ENCODE measurements at places on chromosomes 2 and 18.

GRCh38 chr2:177983183-177983788 is 89.3 kb downstream of the PDE11A start:
- DNase-seq: peak; percentile 16

DNA sequence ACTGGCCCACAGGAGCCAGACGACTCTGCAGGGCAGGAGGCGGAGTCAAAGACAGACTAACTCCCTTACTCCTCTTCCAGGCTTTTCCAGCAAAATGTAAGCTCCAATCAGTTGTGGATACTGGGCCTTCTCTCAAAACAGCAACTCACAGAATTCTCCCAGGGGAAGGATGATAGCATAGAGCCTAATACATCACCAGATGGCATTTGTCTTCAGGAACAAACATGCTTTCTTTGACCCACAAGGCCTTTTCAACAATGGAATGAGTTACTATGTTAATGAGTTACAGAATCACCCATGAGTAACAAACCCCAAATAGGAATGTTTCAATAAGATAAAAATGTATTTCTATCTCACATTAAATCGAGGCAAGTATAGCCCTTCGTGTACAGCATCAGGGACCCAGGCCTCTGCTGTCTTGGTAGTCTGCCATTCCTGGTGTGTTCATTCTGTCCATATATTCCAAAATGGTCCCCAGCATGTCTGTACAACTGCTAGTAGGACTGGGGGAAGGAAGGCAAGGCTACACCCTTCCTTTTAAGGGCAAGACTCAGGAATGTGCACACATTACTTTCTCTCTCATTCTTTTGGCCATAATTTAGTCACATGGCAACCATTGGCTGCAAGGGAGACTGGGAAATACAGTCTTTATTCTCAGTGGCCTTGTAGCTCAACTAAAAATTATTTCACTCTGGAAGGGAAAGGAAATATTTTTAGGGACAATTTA is 76.4 kb downstream of the BOD1L2 start:
- no peak for DNase-seq

DNA sequence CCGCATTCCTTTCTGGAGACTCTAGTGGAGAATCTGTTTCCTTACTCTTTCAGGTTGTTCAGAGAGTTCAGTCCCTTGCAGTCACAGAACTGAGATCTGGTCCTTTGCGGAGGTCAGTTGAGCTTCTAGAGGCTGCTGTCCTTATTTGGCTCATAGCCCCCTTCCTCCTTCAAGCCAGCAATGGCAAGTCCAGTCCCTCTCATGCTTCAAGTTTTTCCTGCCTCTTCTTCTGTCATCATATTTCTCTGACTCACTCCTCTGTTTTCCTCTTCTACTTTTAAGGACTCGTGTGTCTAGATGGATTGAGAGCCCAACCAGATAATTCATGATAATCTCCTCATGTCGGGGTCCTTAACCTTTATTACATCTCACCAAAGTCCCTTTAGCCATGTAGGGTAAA is 173.5 kb upstream of the FOSL2 start:
- DNase-seq: no peak

DNA sequence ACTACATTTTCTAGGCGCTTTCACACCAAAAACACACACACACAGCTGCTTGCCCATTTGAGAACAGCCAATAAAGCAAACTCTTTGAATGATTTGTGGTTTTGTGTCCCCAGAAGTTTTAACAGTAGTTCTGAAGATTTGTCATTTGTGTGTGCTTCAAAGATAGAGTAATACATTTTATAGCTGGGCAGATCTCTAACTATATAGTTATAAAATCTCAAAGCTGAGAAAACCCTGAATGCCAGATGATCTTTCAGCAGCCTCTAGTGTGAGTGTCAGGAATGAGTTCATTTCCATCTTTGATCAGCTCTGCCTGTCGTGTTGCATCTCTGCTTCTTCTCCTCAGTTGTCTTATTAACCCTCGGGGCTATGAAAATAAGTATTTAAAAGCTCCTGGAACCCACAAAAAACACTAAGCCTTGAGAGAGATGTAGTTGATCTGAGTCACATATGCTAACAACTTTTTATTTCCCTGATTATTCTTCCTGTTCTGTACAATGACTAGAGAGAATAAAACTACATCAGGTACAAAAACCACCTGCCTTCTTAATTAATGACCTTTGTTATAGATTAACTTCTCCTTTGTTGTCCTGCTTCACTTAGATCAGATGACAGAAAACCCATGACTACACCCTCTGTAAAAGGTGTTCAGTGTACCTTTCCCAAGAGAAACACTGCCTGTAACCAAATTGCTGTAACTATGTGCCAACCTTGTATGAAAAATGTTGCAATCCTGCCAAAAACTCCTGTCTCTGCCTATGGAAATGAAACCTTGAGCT is 30.0 kb upstream of the SLC3A1 start:
- DNase-seq: no peak

DNA sequence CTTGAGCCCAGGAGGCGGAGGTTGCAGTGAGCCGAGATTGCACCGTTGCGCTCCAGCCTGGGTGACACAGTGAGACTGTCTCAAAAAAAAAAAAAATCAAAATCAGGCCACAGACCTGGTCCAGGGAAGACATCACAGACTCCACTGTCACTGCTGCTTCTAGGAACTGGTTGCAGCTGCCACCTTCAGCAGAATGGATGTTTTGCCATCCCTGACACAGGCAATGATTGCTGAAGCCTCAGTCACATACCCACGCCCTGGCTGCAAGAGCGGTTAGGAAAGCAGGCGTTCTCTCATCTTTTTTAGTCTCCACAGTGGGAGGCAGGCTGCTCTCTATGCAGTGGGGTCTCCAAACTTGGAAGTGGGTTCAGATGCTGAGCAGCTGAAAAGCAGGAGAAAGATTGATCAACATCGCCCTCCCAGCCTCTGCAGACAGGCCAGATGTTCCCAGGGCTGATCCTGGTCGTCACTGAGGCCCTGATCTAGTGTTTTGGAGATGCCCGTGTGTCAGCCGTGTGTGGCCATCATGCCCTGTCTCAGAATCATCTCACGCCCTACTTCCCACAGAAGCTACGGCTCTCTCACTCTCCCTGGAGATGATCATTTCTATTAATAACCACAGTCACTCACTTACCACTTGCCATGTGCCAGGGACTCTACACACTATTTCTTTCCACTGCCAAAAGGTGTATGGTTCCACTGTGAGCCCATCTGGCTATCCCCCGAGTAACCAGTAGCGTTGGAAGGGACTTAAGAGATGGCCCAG is 91.8 kb downstream of the PLB1 start:
- DNase-seq: no peak

DNA sequence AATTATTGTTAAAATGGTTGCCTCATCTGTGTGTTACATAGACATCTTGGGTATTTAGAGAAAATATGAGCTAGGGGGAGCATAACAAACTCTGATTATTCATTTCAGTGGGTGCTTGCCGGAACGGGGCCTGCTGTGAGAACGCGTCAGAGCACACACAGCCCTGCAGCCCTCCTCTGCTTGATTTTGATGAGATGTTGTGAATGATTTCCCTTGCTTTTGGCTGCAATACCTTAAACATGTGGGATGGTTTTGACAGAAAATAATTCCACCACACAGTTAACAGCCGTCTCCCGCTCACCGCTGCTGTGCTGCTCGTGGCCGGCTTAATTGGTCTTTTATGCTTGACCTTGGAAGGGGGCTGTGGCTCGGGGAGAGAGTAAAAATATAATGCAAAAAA is 49.9 kb upstream of the TXNDC2 start:
- DNase-seq: no peak

DNA sequence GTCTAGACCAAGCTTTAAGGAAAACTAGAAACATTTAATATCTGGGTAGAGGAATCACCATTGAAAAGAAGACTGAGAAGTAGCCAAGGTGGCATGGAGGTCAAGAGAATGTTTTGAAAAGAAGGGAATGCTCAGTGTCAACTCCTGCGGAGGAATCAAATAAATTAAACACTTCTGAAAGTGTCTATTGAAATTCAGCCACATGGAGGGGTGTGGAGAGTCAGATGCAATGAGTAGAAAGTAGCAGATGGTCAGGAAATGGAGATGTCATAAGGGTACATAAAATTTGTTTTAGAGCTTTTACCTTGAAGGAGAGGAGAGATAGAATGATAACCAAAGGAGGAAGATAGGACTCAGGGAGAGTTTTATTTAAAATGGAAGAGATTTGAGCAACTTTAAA is 35.1 kb downstream of the NLRC4 start:
- no peak for DNase-seq
